Caki2 (cell line): ENCODE measurements at places on chromosomes 7 and 10.

DNA sequence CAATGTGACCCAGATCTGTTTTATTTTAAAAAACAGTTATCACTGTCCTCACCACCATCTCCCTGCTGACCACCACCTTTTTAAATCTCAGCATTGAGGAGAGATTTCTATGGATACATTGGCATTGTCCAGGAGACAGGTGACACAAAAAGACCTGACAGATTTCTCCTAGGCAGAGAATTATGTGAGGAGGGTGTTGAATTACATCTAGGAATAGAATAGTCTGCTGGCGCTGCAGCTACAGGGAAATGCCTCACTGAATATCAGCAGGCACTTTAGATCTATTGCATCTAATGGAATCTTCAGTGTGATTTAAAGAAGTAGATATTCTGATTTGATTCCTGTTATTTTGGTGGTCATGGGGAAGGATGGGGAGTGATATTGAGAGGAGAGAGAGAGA, 593.5 kb downstream of the NRG3 start:
- no peak for DNase-seq

DNA sequence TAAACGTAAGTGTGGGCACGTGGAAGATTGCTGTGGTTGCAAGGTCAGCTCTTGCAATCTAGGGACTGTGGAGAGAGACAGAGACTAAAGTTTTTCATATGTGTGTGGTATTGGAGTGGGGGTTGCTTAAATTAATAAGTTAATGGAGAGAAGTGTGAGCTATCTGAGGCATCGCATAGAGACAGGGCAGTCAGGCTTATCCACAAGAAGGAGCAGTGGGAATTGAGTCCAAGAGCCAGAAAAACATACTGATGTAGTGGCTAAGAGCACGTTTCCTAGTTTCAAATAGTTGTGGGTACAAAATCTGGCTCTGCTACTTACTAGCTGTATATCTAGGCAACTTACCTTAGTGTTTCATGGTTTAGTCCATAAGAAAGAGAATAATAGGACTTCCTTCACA, 65.8 kb downstream of the SORCS3 start:
- no peak for DNase-seq

- no peak for DNase-seq
These were observed 37.4 kb upstream of the YAE1 start for GRCh38 chr7:39528849-39529248.

GRCh38 chr7:36787933-36788378, 63.7 kb upstream of the AOAH start:
- no peak for DNase-seq

GRCh38 chr7:73734619-73735527, 3.7 kb downstream of the ABHD11 start:
- DNase-seq: peak; percentile 97

DNA sequence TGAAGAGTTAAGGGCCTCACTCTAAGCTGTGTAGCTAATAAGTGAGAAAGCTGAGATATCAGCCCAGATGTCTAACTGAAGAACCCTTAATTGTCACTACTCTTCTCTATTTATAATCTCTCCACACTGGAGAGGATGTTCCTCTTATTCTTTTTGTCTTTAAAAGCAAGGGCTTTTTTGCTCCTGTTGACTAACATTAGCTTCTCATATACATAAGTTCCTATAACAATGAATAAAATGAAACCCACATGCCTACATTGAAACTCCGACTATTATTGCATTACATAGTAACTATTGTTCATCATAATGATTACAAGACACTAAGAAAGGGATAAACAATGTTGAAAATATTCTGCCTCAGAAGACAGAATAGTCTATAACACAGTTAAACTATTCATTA, 67.1 kb downstream of the GNAT3 start:
- no peak for DNase-seq

- DNase-seq: peak; percentile 58
These were observed 17.6 kb downstream of the ZDHHC16 start for GRCh38 chr10:97463363-97464132.

GRCh38 chr7:115827305-115828045, 203.1 kb downstream of the TFEC start:
- DNase-seq: no peak

- no peak for DNase-seq
These were observed 109.2 kb downstream of the PPP1R3A start for GRCh38 chr7:113809581-113809980.

- no peak for DNase-seq
These were observed 1.3 kb upstream of the HIBADH start for GRCh38 chr7:27663989-27664331.

DNA sequence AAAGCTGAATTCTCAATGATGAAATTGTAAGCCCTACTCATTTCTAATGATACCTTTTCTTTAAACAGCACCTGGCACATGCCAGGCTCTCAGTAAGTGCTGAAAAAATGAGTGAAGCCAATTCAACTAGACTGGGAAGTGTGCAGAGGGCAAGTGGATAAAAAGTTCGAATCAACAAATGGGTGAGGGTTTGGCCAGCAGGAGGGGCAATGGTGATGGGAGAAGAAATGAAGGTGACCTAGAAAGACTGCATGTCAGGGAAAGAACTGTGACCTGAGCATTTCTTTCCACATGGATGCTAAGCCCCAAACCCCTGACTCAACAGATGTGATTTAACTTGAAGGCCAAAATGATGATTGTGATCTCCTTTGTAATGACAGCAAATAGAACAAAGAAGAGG, 54.6 kb downstream of the DKK1 start:
- DNase-seq: no peak

- no peak for DNase-seq
These were observed 85.4 kb upstream of the RHOBTB1 start for GRCh38 chr10:61029411-61029810.

GRCh38 chr7:70595370-70595754, 536.6 kb upstream of the GALNT17 start:
- no peak for DNase-seq

- DNase-seq: no peak
These were observed 440.5 kb downstream of the SEMA3D start for GRCh38 chr7:84746353-84746752.

- no peak for DNase-seq
These were observed 52.8 kb downstream of the CDK6 start for GRCh38 chr7:92783260-92784201.

DNA sequence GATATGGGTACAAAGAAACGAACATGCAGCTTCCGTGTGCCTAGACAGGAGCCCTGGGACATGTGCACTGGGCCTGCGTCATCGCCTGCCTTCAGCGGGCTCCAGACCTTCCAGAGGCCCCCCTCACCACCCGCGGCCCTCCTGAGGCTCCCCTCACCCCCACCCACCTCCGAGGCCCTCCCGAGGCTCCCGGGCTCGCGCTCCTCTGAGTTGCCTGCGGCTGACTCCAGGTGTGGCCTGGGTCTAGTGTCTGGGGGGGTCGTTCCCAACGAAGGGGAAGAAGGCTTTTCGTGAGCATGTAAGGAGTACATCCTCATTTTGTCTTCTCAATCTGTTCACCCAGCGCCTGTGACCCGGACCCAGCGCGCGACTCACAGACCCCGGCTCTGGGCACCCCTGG, 177.3 kb upstream of the ZNF32 start:
- DNase-seq: no peak

DNA sequence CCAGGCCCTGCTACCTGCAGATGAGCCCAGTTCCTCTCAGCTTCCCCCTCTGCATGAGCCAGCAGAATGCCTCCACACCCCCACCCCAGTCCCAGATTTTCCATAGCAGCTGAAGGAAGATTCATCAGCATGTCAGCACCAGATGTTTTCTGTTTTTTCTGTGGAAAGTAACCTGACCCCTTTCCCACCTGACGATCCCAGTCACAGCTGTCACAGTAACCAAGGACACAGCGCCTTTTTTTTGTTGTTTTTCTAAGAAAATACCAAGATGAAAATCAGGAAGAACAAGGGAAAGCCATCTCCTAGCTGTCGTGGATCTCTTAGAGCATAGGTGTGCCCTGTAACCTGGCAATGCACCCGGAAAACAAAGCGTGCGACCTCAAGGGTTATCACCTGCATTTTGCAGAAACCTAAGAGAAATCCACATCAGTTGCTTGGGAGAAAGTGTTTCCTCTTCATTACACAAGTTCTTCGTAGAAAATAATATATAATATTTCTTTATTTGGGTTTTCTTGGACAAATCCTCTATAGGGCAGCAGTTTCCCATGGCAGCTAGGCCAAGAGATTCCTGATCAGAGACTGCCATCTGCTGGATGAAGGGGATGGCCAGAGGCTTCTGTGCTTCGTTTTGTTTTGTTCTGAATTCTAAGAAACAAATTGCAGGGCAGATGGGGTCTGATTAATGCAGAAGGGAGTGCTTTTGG, 401.9 kb downstream of the TNS3 start:
- peak; percentile 54 for DNase-seq

GRCh38 chr10:98055841-98056516, 25.6 kb upstream of the CRTAC1 start:
- DNase-seq: peak; percentile 52

DNA sequence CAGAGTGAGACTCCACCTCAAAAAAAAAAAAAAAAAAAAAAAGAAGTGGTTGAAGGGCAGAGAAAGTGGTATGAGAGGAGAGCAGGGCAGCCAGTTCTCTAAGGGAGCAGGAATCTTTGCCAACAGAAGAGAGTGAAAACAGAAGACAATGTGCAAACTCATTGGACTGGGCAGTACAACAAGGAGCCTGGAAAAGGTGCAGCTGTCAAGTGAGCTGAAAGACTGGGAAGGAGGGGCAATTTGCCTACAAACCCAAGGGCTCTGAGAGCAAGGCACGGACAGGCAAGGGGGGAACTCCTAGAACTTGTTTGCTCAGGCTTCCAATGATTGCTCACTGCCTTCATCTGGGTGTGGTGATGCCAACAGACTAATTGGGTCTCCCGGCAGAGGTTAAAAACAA, 9.5 kb downstream of the ACTR1A start:
- DNase-seq: no peak

- DNase-seq: no peak
These were observed 290.1 kb downstream of the TCERG1L start for GRCh38 chr10:131021246-131021895.

- peak; percentile 28 for DNase-seq
These were observed 633.8 kb upstream of the IGFBP3 start for GRCh38 chr7:46554688-46555422.

- DNase-seq: no peak
These were observed 3.4 kb downstream of the PDGFA start for GRCh38 chr7:516216-516605.

DNA sequence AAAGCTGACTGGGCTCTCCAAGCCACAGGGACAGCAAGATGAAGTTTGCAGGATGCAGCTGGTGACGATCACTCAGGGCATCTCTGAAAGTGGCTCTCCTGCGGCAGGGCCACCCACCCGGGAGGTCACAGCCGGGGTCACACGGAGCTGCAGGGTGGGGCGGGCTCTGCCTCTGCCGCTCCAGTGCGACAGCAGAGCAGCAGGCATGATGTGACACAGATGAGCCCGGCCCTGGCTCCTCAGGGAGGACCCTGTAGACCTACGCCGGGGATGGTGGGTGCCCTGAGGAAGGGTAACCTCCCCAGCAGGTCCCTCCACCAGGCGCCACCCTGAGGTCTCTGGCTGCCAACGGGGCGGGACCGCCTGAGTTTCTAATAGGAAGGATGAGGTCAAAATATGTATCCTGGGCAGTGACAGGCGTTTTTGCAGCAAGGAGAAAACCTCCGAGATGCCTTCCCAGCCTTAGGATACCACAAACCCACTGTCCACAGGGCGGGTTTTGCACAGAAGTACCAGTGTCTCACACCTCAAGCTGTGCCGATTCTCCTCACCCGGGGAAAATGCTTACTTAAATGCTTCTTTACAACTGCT, 114.8 kb upstream of the DIP2C start:
- no peak for DNase-seq

DNA sequence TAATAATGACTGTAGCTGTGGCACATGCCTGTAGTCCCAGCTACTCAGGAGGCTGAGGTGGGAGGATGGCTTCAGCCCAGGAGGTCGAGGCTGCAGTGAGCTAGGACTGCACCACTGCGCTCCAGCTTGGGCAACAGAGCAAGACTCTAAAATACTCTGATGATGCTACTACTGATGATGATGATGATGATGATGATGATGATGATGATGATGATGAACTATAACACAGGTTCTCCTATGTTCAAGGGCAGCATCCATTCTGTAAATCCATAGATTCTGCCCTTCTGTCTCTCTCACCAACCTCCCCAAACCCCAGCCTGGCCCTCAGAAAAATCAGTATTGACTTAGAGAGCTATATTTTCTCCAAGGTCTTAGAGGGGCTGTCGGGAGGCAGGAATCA, 22.8 kb upstream of the EN2 start:
- DNase-seq: no peak

DNA sequence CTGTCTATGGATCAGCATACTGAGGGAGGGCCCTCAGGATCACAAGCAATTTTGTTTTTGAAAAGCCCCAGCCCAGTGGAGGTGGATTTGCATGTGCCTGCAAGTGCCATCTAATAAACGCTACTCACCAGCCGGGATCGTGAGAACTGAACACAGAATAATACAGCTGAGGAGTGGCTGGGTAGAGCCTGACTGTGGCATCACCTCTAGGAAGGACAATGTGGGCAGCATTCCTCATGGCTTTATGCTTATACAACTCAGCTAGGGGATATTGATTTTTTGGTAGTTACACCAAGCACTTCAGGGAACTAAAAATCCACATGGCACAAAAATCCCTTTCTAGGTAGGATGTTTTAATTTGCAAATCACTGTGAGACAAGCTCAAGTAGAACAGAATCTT, 72.7 kb upstream of the PALS2 start:
- no peak for DNase-seq

- DNase-seq: peak; percentile 40
These were observed 26.7 kb downstream of the MICALL2 start for GRCh38 chr7:1432411-1433082.

DNA sequence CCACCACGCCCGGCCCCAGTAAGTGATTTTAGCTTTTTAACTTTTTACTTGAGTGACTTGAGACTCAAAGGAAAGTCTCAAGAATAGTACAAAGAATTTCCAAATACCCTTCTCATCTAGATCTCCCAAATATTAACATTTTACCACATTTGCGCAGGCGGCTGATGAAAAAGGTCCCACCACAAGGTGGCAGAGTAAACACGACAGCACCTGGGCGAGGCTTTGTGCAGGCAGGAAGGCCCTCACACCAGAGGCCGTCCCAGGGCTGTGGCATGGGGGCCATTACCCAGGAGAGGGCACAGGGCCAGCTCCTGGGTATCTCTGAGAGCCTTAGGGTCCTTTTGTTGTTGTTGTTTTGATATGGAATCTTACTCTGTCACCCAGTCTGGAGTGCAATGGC, 50.0 kb upstream of the WIPI2 start:
- DNase-seq: no peak

GRCh38 chr7:47143339-47143738, 438.6 kb downstream of the TNS3 start:
- DNase-seq: no peak

DNA sequence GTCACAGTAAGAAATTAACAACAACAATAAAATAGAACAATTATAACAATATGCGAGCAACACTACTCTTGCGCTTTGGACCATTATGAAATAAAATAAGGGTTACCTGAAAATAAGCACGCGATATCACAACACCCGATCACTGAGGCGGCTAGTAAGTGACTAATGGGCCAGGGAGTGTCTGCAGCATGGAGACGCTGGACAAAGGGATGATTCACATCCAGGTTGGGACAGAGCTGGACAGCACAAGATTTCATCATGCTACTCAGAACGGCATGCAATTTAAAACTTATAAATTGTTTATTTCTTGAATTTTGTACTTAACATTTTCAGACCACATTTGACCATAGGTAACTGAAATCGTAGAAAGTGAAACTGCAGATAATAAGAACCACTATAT, 15.6 kb downstream of the HIBADH start:
- DNase-seq: peak; percentile 76

GRCh38 chr7:155878674-155879073, 66.4 kb upstream of the SHH start:
- DNase-seq: no peak
